GOT3 (cell line): ENCODE measurements at places on chromosomes 12 and 14.

GRCh38 chr14:25484906-25485305 lies 435.0 kb upstream of the STXBP6 start:
- DNase-seq = no peak

- no peak for DNase-seq
Measured at GRCh38 chr14:31228533-31228932, 20.9 kb upstream of the HECTD1 start.

DNA sequence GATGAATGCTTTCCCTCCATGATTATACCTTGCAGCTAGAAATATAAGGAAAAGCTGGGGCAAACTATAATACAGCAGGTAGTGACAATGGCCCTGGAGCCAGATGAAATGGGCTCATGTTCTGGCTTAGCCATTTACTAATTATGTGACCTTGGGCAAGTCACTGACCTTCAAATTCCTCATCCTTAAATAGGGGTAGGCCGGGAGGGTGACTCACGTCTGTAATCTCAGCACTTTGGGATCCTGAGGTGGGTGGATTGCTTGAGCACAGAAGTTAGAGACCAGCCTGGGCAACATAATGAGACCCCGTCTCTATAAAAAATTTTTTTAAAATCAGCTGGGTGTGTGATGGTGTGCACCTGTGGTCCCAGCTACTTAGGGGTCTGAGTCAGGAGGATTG lies 155.4 kb downstream of the C12orf75 start:
- no peak for DNase-seq

DNA sequence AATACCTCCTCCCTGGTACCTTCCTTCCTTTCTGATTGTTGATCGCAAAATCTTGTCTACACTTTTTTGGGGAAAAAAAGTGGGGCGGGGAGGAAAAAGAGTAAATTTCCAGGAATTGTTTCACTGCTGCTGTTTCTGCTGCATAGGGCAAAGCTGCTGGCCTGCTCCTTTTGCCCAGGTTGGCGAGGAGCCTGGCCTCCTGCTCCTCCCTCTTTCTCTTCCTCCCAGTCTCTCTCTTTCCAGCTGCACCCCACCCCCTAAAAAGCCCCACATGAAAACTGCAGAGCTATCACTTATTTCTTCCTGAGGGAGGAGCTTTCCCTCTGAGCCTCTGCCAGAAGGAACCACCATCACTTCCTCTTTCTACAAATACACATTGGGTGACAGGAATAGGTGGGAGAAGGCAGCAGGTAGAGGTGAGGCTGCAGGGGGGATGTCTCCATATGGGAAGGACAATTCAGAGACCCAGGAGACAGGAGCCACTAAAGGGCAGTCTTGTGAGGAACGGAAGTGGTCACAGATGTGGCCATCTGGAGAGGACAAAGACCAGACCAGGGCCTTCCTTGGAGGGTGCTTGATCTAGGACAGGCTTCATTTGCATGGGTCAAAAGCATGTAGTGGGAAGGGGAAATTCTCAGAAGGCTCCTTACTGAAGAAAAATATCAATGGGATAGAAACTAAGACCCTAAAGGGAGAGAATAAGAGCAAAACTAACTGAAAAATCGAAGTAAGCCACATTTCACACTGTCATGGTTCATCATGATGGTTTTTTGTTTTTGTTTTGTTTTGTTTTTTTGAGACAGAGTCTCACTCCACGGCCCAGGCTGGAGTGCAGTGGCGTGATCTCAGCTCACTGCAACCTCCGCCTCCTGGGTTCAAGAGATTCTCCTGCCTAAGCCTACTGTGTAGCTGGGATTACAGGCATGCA lies 14.8 kb downstream of the ZBTB39 start:
- no peak for DNase-seq

DNA sequence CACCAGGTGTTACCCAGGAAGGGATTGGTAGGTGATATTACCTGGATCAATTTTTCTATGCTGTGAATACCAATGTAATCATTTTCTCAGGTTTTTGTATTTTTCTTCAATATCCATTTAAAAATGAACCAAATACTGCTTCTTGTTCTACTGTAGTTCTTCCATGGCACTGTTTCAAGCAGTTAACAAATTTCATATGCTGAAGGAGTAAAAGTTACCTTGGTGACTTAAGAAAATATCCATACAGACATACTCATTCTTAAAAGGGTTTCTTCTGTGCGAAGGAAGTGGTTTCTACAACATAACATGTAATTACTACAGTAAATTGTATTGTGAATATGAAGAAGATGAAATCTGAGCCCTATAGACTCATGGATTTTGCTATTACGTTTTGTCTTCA lies 222.5 kb downstream of the TMEM117 start:
- DNase-seq = no peak

- DNase-seq = no peak
Measured at GRCh38 chr12:16454481-16454880, 107.0 kb downstream of the MGST1 start.

GRCh38 chr12:116455540-116456329 lies 103.4 kb upstream of the MAP1LC3B2 start:
- peak; percentile 27 for DNase-seq

DNA sequence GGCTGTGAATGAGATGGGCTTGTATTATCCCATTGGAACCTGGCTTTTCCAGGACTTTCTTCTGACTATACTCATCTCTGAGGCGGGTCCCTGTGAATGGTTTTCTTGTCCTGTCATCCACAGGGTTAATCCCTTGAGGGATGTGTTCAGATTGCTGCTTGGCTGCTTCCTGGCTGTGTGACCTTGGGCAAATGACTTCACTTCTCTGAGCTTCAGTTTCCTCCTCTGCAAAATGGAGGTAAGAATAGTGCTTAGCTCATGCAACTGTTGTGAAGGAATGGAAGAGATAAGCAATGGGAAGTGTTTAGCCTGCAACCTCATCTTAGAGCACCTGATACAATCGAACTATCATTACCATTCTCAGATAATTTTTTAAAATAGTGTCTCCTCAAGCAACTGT lies 32.1 kb upstream of the PPP1CC start:
- DNase-seq = no peak

GRCh38 chr12:109920261-109920780 lies 20.2 kb downstream of the TCHP start:
- DNase-seq = no peak

GRCh38 chr12:111454716-111455447 lies 49.2 kb downstream of the SH2B3 start:
- no peak for DNase-seq

DNA sequence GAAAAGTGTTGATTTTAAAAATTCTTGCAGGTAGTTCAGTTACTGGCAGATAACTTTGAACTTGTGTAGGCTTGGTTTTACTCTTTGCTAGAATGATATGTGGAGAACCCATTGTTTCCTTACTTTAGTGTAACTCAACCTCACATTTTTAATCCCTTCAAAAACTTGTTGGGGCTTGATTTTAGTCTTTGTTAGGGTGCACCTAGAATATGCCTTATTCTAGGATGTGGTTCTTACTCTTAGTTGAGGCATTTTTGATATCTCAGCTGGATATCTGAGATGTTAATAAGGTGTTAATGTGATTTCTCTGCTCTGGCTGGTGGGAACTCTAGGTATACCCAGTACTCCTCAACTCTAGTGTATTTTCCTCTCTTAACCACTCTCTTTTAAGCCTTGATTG lies 10.0 kb downstream of the MNAT1 start:
- no peak for DNase-seq

- no peak for DNase-seq
Measured at GRCh38 chr12:109033239-109034196, 12.7 kb upstream of the SVOP start.

- DNase-seq = no peak
Measured at GRCh38 chr12:69885658-69886057, 60.6 kb downstream of the MYRFL start.

DNA sequence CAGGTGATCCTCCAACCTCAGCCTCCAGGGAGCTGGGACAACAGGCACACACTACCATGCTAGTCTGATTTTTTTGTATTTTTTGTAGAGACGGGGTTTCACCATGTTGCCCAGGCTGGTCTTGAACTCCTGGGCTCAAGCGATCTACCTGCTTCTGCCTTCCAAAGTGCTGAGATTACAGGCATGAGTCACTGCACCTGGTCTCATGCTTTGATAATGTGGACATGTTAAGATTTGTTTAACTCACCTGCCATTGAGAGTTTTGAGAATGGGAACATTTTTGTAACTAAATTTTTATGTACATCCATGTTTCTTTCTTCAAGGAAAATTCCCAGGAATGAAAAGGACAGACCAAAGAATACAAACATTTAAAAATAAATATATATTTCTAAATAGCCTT lies 121.2 kb downstream of the MIPOL1 start:
- DNase-seq = no peak

- DNase-seq = no peak
Measured at GRCh38 chr12:59723520-59723919, 127.7 kb downstream of the SLC16A7 start.

DNA sequence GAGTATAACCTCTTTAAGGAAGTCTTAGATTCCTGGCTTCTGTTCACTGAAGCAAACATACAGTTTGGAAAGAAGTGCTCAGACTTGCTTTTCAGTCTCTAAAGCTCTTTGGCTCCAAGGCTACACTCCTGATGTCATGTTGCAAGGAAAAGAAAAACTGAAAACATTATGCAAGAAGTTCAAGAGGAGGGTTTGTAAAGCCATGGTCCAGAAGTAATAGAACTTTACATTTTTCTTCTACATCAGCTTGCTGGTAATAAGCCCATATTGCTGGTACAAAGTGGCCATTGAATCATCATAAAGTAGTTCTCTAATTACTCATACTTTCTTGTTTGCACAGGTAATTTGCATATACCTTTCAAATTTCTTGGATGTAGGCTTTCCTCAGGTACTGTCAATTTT lies 83.6 kb downstream of the BBS10 start:
- no peak for DNase-seq

DNA sequence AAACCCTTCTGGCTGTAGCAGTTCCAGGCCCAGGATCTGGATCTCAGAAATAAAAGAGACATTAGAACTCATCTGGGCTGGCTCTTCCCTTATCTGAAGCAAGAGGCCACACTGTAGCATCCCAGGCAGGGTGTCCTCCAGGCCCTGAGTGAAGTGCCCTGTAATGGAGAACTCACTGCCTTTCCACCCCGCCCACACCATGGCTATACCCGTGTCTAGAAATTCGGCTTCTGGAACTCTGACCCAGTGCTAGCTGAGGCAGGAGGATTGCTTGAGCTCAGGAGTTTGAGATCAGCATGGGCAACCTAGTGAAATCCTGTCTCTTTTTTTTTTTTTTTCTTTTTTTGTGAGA lies 23.5 kb upstream of the PLEKHG3 start:
- DNase-seq = no peak

DNA sequence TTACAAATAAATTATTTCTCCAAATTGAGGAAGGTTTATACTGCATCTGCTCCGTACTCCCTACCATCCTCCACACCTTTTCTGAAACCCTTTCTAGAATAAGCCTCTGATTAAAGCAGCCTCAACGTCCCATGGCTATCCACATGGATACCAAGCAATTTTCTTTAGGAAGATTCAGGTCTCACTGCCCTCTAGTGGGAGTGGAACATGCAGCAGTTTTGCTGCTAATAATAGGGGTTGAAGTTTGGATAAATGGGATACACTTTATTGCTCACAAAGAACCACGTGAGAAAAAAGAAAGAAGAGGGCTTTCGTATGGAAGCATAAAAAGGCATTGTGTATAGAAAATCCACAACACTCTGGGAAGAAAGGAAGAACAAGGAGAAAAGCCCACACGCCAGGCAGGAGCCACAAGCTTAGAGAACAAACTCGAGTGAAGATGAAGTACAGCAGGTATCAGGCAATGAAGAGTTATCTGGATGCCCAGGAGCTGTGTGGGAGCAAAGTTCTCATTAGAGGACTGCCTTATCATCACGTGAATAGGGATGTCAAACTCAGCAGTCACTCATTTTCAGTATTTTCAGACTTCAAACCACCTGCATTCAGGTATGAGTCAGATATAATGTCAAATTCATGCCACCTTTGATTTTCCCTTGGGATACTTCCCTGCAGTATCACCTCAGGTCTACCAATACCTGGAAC lies 45.8 kb downstream of the CCER1 start:
- no peak for DNase-seq

- no peak for DNase-seq
Measured at GRCh38 chr14:69713993-69714679, 52.8 kb upstream of the SRSF5 start.

DNA sequence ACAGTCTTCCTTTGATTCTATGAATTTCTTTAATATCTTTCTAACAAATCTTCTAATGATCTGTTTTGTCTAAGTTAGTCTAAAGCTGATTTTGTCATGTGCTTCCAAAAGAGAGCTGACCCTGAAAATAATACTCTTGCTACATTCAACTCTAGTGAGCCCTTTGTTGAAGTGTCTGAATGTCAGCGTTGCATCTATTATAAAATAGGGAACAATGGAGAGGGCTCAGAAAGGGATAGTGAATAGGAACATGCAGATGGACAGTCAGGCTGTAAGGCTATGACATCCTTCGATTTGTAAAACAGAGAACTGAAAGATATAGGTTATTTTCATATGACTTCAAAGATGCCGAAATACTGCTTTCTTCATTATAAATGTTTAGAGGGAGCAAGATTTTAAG lies 304.5 kb downstream of the GALC start:
- no peak for DNase-seq

- no peak for DNase-seq
Measured at GRCh38 chr12:47319746-47320145, 240.0 kb upstream of the AMIGO2 start.

DNA sequence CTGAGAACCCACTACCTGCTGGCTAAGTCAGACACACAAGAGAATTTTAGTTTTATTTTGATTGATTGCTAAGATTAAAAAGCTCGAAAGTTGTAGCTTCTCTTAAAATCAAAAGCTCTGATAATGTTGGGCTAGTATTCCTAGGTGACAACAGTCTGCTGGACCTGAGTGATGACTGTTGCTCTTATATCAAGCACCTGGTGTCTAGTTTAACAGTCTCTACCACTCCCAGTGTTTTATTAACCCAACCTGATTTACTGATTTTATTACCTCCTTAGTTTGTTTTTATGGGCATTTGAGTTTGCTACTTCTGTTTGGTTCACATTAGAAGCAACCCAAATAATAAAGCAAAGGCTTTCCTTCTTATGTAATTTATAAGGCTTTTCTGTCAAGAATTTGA lies 41.8 kb downstream of the ATP6V1D start:
- DNase-seq = no peak

- DNase-seq = no peak
Measured at GRCh38 chr12:114679942-114680341, 4.0 kb downstream of the TBX3 start.

- DNase-seq = no peak
Measured at GRCh38 chr14:72547999-72548398, 345.9 kb downstream of the DPF3 start.

- DNase-seq = no peak
Measured at GRCh38 chr12:54385251-54385914, 850 bp upstream of the ZNF385A start.
